ENCODE measurements at places on chromosomes 5 and 9. TPM values are rescaled to one million over a fixed set of nuclear protein-coding genes. Genes with fewer than 3 reads are reported as not detected.

The QRFP gene
- total RNA-seq: not detected

DNA sequence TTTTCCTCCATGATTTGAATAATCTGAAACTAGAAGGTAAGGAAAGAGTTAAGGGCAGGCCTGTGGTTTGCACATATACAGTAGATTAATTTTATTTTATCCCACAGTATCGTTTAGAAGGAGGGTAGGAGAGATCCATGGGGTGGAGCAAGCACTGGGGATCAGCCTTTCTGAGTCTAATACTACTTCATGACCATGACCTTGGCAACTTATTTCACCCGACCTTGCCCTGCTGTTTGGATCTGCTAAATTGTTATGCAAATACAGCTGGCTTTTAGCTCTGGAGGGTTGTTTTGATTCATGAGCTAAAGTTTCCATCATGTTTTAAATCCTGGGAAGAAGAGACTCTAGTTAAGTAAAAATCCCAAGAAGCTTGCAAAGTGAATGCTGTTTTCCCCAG is 864 bp upstream of the GRIN3A start:
- H3K4me3 ChIP-seq: no peak overlapping the region
- H3K27ac ChIP-seq: no peak overlapping the region
- DNase-seq: no peak

The MTAP gene
- total RNA-seq: 28.8 TPM

GRCh38 chr5:995318-995717 is 13.3 kb upstream of the NKD2 start:
- H3K4me3 ChIP-seq: no peak overlapping the region
- peaks cover 10% of the 10 kb centered on the region for H3K27me3 ChIP-seq
- DNase-seq: no peak

Measured in fibroblast of lung (primary cell).